ENCODE measurements at places on chromosomes 2 and 18.

DNA sequence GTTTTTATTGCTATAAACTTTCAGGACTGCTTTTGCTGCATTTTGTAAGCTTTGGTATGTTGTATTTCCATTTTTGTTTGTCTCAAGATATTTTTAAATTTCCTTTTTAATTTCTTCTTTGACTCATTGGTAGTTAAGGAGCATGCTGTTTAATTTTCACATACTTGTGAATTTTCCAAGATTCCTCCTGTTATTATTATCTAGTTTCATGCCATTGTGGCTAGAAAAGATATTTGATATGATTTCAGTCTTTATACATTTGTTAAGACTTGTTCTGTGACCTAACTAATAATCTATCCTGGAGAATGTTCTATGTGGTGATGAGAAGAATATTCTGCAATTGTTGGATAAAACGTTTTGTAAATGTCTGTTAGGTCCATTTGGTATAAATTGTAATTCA lies 62.1 kb downstream of the NUP35 start:
- DNase-seq = no peak

DNA sequence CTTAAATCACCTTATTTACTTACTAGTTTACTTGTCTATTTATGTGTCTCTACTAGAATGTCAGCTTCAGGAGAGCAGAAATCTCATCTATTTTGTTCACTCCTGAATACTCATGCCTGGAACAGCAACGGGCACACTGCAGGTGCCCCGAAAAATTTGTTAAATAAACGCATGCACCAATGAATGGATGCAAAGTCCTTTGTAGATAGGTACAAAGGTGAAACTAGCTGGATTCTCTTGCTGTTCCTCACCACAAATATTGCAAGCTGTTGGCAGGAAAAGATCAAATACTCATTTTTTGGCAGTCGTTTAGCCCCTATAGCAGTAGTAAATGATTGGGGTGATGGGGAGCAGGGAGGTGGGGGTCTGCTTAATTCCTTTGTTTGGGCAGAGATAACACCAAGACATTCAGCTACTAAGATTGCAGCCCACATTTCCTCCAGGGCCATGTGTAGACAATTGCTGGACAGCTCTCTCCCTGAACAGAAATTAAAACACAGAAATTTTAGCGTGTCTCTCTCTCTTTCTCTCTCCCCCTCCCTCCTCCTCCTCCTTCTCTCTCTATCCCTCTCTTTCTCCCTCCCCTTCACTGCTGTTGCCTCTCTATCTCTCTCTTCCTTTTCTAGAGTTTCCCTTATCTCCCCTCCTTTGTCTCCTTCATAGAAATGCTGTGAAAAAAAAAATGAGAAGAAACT lies 5.4 kb downstream of the MARCHF4 start:
- DNase-seq = no peak

GRCh38 chr2:137002896-137003295 lies 237.6 kb downstream of the THSD7B start:
- DNase-seq = no peak

DNA sequence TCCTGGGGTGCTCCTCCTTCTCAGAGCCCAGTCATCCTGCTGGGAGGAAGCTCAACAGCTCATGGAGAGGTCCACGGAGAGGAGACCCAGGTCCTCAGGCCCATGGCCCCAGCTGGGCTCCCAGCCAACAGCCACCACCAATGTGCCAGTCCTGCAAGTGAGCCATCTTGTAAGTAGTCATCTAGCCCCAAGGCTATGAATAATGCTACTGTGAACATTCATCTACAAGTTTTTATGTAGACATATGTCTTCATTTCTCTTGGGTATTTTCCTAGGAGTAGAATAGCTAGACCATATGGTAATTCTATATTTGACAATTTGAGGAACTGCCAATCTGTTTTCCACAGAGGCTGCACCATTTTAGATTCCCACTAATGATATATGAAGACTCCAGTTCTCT lies 166.1 kb downstream of the MTCL1 start:
- no peak for DNase-seq

DNA sequence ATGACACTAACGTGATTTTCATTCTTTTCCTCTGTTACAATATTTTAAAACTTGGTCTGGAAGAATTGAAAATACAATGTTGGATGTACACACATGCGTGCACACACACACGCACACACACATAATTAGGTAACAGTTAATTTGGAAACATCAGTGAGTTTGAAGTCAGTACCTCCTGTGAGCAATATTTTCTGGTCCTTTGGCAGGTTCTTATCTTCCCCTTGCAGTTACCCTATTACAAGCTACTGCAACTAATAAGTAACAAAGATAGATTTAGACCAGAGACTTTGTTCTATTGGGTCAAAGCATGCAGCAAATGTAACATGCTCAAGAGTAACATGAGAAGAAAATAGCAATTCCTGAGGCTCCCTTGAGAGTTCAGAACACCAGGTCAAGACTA lies 73.3 kb downstream of the ZNF385B start:
- no peak for DNase-seq

DNA sequence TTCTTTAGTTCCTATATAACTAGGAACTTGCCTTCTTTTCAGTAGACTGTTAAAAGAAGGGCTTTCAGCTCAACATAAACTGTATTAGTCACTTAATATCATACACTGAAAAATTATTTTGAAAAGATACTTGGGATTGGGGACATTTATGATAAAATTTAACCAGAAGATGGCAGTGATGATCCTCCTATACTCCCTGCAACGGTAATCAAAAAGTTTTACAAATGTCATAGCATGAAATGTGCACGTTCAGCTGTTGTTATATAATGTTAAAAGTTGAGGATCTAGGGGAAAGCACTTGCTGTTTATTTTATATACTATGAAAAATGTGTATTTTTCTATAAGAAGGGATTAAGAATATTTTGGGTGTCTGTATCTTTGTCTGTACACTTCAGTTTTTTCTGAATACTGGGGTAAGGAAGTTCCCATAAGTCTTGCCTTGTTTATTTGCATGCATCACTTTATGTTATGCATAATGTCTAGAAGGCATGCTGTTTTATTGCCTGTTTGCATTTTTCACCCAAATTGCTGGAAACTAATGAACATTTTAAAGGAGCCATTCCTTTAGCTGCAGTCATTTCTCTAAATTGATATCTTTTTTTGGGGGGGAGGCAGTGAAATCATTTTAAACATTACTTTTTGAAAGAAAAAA lies 19.0 kb downstream of the DYNC1I2 start:
- no peak for DNase-seq

- DNase-seq = no peak
Measured at GRCh38 chr2:203201426-203201825, 37.4 kb upstream of the CYP20A1 start.

GRCh38 chr18:13253786-13254688 lies 35.5 kb downstream of the LDLRAD4 start:
- no peak for DNase-seq

- no peak for DNase-seq
Measured at GRCh38 chr2:96260387-96261260, 5.2 kb downstream of the TMEM127 start.

DNA sequence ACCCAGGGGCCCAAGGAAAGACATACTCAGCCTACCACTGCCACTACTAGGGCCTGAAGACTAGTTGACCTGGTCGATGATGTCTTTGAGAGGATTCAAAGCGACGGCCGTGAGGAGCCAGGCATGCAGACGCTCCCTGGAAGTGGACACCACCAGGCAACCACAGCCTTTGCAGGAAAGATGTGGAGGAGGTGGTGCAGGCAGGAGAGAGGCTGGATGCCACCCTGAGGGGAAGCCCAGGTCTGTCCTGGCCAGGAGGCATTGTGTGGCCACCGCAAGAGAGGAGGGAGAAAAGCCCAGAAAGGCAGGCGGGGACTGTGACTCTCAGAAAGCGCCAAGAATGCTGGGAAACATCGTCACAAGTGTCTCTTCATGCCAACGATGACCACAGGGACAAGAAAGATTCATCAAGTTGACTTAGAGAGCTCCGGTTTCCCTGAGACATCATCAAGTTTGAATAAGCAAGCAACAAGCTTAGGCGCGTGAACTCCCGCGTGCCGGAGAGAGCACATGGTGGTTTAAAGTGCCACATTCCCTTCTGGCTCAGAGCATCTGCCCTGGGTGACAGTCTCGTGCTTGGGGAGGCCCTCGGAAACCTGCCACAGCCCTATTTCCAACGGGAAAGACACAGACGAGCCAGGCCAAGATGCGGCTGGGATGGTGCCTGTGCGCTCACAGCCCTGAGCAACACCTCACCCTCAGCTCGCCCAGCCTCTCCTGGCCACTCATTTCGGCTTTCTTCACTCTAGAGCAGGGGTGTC lies 464.5 kb upstream of the SALL3 start:
- DNase-seq = no peak

DNA sequence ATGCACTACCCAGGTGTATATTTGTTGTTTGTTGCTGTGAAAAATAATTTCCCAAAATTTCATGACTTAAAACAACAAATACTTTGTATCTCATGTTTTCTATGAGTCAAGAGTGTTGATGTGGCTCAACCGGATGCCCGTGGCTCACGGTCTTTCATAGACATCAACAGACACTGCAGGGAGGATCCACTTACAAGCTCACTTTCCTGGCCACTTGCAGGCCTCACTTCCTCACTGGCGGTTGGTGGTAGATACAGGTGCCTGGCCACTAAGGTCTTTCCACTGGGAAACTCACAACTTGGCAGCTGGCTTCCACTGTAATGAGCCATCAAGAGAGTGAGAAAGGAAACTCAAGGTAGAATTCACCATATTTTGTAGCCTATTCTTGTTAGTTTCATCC lies 662.9 kb downstream of the IRS1 start:
- DNase-seq = no peak

DNA sequence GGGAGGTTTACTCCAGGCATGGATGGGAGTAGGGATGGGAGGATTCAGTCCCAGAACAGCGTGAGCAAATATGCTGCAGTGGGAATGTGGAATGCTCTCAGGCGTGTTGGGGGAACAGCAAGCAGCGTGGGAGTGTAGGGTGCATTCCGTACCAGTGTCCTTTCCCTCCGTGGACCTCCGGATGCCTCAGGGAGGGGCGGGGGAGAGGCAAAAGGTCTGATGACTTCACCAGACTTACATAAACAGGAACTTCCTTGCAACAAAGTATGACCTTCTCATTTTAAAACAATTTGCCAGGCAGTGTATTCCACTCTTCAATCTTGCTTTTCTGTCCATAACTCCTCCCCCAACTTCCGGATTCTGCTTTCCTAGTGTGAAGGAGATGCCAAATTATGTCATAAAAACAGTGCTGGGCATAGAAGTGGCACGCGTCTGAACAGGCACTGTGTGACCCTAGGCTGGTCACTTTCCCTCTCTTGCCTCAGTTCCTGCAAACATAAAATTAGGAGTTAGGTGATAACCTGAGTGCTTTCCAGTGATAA lies 36.9 kb downstream of the RPL37A start:
- no peak for DNase-seq

- no peak for DNase-seq
Measured at GRCh38 chr2:36818542-36818941, 122.0 kb downstream of the VIT start.

- DNase-seq = no peak
Measured at GRCh38 chr18:35624146-35624545, 42.6 kb downstream of the GALNT1 start.

- DNase-seq = no peak
Measured at GRCh38 chr2:3899536-3900155, 196.3 kb downstream of the DCDC2C start.

DNA sequence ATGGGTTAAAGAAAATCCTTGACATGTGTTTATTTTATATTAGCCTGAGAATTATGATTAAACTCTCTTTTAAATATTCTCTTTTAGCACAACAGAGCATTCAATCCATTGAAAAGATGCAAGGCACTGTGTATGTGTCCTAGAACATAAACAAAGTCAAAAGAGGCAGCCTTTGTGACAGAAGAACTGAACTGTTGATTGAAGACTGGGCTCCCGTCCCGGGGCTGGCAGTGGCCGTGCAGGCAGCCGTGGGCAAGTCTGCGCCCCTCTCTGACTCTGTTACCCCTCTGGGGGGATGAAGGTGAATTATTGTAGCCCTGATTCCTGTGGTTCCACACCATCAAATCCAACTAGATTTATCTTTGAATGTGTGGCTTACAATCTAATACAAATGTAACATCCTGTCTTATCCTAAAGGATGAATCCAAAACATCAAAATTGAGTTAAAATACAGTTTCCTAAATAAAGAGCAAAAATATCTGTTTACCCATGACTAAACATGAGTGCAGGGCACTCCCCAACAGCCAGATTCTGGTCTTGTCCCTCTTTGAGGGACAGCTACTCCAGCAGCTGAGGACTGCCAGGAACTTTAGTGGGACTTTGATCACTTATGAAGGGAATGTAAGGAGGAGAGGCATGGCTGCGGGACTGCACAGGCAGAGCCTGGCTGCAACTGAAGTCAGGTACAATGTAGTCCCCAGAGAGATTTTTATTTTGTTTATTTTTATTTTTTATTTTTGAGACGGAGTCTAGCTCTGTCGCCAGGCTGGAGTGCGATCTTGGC lies 37.3 kb upstream of the SH3BP4 start:
- DNase-seq = no peak

DNA sequence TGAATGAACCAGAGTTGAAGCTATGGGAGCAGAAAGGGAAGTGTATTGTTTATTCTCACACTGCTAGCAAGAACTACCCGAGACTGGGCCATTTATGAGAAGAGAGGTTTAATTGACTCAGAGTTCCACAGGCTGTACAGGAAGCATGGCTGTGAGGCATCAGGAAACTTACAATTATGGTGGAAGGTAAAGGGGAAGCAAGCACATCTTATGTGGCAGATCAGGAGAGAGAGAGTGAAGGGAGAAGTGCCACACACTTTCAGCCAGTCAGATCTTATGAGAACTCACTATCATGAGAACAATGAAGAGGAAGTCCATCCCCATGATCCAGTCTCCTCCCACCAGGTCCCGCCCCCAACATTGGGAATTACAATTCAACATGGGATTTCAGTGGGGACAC lies 383.2 kb upstream of the SLC14A2 start:
- no peak for DNase-seq

DNA sequence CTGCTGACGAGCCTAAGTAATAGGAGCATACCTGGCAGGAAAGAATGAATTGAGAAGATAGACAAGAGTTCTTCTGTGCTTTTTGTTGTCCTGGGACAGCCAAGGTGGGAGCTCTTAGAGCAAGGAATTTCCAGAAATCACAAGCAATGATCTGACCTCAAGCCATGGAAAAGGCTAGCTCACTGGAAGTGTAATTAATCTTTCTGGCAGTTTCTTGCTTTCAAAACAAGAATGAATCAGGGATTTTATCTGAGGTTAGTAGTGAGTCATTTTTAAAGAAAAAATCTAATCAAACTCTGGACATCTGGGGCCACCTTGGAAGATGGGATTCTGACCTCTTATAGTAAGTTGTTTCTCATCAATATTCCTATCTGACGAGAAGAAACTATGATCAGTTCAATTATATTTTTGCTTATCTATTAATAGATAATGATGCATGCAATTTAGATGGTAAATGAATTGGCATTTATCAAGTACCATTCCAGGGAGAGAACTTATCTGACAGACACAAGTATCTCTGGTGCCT lies 98.0 kb downstream of the ADCYAP1 start:
- no peak for DNase-seq

Data from stimulated activated CD4-positive, alpha-beta T cell treated with anti-CD3 and anti-CD28 coated beads, Interleukin-15, amount 100 ng/mL, for 1 hour (primary cell).